LHCN-M2 (cell line): ENCODE measurements at places on chromosomes 7 and 10. TPM values are rescaled to one million over a fixed set of nuclear protein-coding genes. Genes with fewer than 3 reads are reported as not detected.

Gene SLC16A12
- total RNA-seq = 0.45 and 0.52 TPM in 2 replicates

Gene MCM10
- total RNA-seq = 26.1 and 29.6 TPM in 2 replicates

Gene CROT
- 24.8 and 32.4 TPM in 2 replicates for total RNA-seq

Gene DEPP1
- 4.6 and 10.0 TPM in 2 replicates for total RNA-seq

Gene CLIP2
- total RNA-seq = 37.1 and 39.4 TPM in 2 replicates

Gene GBX1
- total RNA-seq = not detected in 2 replicates

Gene HTR7
- 18.3 and 19.6 TPM in 2 replicates for total RNA-seq

Gene PTPRN2
- total RNA-seq = 0.11 TPM in 1 of 2 replicates, not detected in the other

Gene TMEM229A
- total RNA-seq = not detected in 2 replicates

Gene IL15RA
- 0.17 TPM in 1 of 2 replicates, not detected in the other for total RNA-seq

Gene CASD1
- total RNA-seq = 36.9 and 42.0 TPM in 2 replicates
